ENCODE measurements at places on chromosomes 11 and 22.

- no peak for DNase-seq
Measured at GRCh38 chr11:131206671-131207070, 163.7 kb upstream of the NTM start.

- DNase-seq: no peak
Measured at GRCh38 chr22:38946771-38947170, 10.6 kb upstream of the APOBEC3A start.

DNA sequence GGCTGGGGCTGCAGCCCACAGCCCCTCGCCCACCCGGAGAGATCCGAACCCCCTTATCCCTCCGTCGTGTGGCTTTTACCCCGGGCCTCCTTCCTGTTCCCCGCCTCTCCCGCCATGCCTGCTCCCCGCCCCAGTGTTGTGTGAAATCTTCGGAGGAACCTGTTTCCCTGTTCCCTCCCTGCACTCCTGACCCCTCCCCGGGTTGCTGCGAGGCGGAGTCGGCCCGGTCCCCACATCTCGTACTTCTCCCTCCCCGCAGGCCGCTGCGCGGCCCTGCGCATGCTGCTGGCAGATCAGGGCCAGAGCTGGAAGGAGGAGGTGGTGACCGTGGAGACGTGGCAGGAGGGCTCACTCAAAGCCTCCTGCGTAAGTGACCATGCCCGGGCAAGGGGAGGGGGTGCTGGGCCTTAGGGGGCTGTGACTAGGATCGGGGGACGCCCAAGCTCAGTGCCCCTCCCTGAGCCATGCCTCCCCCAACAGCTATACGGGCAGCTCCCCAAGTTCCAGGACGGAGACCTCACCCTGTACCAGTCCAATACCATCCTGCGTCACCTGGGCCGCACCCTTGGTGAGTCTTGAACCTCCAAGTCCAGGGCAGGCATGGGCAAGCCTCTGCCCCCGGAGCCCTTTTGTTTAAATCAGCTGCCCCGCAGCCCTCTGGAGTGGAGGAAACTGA lies 731 bp downstream of the GSTP1 start:
- DNase-seq: peak; percentile 30

- peak; percentile 70 for DNase-seq
Measured at GRCh38 chr11:67053896-67054329, 2.7 kb upstream of the RHOD start.

- DNase-seq: no peak
Measured at GRCh38 chr11:45385844-45386243, 99.7 kb upstream of the SYT13 start.

DNA sequence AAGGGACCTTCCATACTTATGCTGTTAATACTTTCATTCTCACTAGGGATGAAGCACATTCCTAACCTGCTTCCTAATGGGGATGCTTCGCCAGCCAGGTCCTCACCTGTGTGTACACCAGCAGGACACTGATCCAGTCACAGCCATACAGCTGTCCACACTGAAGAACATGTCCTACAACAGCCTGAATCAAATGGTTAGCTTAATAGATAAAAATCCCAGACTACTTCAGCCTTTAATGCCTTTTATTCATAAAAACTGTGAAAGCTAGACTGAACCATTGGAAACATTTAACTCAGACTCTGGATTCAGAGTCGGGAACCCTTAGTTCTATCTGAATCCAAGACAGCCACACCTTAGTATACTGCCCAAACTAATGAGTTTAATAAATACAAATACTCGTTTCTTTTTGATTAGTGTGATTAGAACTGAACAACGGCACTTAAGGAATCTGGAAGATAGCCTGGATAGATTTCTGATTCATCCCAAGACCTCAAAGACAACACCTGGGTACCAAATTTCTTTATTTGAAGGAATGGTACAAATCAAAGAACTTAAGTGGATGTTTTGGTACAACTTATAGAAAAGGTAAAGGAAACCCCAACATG lies 3.3 kb downstream of the FTH1 start:
- no peak for DNase-seq

- no peak for DNase-seq
Measured at GRCh38 chr11:67617243-67617953, 10.7 kb downstream of the NDUFV1 start.

- DNase-seq: no peak
Measured at GRCh38 chr11:643366-643765, 6.3 kb downstream of the DRD4 start.

GRCh38 chr11:118117790-118118601 lies 31.2 kb upstream of the SMIM35 start:
- DNase-seq: no peak

DNA sequence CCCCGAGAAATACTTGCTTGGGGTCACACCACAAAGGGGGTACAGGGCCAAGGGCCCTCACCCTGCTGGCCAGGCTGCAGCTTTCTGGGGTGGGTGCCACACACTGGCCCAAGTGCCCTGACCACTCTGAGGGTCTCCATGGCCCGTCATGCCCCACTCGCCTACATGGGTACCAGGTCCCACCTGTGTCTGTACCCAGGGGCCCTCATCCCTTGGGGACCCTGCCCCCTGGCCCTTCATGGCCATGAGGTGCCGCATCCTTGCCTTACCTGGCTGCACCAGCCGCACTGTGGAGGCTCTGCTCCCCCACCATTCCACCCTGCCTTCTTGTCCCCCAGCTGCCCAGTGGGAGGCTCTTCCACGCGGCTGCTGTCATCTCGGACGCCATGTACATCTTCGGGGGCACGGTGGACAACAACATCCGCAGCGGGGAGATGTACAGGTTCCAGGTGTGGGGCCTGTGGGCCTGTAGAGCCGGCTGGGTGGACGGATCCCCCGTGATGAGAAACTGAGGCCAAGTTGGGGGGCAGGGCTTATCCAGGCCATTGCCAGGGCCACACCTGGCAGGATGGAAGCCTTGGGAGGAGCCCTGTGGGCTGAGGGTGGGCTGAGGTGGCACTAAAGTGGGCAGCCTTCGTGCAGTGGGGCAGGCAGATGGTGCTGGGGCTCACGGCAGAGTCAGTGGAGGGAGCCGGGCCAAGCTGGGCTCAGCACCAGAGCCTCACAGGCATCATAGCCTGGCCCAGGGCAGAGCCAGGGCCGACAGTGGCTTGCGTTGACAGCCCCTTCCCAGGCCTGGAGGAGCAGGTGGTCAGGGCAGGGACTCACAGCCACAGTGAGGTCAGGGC lies 9.2 kb downstream of the THAP7 start:
- DNase-seq: no peak

DNA sequence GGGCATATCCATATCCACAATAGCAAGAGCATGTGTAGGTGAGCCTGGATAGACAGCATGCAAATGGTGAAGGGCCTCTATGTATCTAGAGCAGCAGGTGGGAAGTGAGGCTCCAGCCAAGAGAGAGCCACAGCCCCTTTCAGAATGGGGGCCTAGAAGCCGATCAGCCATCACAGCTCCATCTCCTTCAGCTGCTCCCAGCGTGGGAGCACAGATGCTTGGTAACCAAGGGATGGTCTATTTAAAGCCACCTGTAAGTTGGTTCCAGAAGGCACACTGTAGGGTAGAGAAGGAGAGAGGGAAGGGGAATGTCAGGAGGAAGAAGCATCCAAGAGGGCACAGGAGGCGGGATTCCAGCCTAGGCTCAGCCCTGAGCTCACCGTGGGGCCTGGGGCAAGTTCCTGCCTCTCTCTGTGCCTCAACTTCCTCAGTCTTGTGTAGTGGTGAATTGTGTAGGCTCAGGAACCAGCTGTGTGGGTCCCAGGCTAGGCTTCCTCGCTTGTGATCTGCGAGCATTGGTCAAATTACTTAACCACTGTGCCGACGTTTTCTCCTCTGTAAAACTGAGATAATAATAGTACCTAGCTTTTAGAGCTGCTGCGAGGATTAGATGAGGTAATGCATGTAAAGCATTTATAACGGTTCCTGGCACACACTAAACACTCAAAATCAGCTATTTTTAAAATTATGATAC lies 122.9 kb upstream of the NAV2 start:
- no peak for DNase-seq

DNA sequence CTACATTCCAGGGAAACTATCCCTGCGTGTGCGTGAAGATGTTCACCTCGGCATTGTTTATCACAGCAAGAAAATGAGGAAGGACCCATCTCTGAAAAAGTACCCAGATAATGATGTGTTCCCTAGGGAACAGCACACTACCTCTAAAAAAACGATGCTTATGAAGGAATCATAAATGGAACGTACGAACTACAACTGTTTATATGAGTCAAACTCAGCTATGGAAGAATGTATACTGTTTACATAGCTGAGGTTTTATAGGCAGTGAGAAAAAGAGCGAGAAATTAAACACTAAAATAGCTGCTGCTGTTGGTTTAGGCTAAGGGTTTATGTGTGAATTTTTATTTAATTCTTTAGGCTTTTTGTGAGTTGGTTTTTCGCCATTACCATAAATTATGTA lies 48.9 kb downstream of the APOL1 start:
- DNase-seq: no peak

DNA sequence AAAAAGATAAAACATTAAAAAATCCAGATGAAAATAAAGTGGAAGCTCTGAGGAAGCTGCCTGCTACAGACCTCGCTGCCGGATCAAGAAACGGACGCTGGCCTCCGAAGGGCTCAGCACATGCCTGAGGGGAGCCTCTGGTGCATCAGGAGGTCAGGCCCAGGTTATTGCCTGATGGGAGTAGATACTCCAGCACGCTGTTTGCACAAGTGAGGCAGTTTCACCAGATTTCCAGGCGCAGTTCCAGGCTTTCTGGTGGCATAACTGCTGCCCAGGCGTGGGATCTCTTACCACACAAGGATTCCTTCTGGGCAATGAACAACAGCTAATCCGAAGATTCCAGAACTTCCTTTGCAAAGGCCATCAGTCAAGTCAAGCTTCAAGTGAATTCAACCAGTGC lies 154.2 kb downstream of the MPPED1 start:
- no peak for DNase-seq

- DNase-seq: peak; percentile 37
Measured at GRCh38 chr11:64164392-64165312, 1.3 kb downstream of the MACROD1 start.

DNA sequence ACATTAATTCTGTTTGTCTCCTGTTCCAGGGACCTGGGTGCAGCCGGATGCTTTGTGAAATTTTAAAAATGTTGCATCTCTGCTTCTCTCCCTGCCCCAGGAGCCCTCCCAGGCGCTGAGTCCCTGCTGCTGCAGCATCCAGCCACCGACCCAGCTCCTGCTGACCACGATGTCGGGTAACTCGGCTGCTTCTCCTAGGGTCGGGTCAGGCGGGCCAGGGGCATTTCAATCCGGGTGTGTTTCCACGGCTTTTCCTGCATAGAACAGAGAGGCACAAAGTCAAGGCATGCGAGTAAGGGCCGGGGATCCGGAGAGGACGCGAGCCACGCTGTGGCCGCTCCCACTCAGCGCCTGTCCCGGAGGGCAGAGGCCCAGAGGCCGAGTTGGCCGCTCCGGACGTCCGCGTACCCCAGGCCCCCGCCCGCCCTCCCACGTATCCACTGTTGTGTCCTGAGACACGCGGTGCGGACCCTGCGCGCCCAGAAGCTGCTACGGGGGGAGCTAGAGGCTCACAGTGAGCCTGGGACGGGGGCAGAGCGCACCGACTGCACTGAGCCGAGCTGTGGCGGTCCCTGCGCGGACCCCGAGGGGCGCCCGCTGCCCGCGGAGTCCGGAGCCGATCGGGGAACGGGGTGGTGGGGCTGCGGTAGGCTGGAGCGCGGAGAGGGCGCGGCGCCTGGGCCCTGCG lies at the start of gene POU2AF3:
Gene POU2AF3, plus strand, starts transcription at position 134 of the 688 bp plus-strand sequence. Its CDS starts 36 bp downstream, at position 170.
- DNase-seq: no peak

DNA sequence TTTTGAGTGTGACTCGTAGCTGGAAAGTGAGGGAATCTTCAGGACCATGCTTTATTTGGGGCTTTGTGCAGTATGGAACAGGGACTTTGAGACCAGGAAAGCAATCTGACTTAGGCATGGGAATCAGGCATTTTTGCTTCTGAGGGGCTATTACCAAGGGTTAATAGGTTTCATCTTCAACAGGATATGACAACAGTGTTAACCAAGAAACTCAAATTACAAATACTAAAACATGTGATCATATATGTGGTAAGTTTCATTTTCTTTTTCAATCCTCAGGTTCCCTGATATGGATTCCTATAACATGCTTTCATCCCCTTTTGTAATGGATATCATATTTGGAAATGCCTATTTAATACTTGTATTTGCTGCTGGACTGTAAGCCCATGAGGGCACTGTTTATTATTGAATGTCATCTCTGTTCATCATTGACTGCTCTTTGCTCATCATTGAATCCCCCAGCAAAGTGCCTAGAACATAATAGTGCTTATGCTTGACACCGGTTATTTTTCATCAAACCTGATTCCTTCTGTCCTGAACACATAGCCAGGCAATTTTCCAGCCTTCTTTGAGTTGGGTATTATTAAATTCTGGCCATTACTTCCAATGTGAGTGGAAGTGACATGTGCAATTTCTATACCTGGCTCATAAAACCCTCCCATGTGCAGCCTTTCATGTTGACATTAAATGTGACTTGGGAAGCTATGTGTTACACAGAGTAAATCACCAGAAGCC lies 11.0 kb downstream of the OR51E1 start:
- no peak for DNase-seq

DNA sequence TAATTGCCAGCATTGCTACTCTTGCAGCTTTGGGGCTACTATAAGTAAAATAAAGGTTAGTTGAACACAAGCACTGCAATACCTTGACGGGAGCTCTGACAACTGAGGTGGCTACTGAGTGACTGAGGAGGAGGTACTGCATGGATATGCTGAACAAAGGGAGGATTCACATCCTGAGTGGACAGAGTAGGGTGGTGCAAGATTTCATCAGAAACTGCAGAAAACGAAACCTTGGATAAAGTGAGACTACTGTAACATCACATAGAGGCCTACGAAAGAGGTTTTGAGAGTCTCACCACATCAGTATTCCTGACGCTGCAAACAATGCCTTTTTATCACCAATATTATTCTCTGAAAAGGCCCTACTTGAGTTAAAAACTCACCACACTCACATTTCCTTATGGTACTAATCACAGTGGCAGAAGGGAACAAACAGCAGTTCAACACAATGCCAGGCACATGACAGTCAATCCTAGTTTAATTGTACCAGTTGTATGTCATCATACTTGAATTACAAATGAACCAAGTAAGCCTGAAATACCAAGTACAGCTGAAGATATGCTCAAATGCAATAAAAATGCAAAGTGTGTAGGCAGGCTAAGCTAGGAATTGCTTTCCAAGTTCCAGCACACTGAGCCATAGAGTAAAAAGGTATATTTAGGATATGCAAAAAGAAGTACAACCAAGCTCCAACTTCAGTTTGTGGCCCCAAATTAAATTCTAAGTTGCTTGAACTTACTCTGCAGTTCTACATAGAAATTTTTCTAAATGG lies 4.0 kb upstream of the GPR83 start:
- no peak for DNase-seq

DNA sequence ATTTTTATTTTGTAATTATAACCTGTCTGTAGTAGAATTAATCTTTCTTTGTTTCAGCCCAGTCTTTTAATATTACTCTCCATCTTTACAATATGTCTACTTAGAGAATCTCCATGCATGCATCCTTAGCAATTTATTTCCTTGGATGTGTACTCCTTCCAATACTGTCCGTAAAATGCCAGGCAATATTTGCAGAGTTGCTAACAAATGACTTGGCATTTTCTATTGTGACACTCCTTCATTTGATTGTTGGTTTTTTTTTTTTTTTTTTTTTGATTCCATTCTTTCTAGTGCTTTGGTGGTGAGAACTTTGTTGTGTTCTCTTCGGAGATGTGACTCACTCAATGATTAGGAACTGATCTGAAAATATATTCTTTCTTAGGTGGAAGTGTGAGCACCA lies 220.3 kb downstream of the CNTN5 start:
- DNase-seq: no peak
